ENCODE measurements at places on chromosomes 5 and 9.

- DNase-seq, result no peak
These were observed 96.0 kb downstream of the HINT1 start for GRCh38 chr5:131068893-131069643.

- DNase-seq, result no peak
These were observed 811.7 kb upstream of the WWC1 start for GRCh38 chr5:167479779-167480178.

DNA sequence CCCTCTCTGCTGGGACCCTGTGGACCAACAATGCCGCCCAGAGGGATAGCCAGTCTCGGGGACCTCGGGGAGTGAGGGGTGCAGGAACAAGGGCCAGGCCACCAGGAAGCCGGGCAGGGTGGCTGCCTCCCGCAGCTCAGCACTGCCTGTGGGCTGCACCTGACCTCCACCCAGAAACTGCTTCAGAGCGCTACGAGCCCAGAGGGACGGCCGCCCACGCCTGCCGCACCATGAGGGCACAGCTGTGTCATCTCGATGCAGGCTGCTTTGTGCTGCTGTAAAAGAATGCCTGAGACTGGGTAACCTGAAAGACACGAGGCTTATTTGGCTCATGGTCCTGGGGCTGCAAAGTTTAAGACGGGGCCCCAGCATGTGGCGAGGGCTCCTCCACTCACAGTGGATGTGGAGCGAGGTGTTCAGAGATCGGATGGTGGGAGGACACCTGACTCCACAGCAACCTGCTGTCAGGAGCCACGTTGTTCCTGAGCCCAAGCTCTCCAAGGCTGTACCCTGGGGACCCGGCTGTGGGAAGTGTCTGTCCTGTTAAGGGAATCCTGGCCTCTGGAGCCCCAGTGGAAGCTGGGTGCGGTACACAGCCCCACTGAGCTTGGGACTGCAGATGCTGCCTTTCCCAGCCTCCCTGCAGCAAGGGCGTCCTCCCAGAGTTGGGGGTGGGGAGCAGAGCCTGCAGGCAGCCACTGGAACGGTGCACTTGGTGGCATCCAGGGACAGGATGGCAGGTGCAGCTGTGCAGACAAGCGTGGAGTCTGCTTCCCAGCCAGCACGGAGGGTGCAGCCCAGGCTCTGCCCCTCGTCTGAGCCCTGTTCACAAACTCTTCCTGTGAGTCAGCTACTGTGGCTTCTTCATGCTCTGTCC, 11.8 kb upstream of the ZDHHC11 start:
- no peak for DNase-seq

DNA sequence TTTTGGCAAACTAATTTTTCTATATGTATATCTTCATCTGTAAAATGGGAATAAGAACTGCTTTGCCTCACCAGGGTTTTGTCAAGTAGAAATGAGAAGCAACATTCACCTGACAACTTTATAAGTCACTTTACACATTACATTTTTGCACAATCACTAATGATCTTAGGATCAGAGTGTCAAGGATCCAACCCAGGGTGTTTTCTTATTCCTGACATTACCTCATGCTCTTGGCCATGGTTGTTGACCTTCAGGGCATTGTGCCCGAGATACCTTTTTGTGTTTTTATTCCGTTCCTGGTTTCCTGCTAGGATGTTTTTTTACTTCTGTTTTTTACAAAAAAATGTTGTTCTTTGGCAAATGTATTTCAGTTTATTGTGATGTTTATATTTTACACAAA, 22.2 kb upstream of the RASA1 start:
- DNase-seq, result no peak

DNA sequence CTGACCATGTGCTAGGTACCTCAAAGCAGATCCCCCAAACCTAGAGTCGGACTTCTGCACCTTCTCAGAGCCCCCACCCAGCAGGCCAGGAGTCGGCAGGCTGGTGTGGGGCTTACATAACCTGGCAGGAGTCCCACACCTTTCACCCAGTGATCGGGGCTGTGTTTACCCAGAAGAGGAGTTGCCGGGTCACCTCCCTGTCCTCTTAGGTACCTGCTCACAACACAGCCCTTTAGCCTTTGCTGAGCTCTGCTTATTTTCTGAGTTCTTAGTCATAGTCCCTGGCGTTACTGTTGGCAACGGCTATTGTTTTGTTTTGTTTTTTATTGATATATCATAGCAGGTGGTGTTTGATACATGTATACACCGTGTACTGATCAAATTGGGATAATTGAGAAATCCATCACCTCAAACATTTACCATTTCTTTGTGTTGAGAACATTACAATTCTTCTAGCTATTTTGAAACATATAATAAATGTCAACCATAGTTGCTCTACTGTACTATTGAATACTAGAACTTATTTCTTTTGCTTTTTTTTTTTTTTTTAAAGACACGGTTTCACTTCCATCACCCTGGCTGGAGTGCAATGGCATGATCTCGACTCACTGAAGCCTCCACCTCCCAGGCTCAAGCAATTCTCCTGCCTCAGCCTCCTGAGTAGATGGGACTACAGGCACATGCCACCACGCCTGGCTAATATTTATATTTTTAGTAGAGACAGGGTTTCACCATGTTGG, 10.4 kb upstream of the EEIG1 start:
- no peak for DNase-seq

GRCh38 chr9:12798066-12798770, 23.4 kb downstream of the LURAP1L start:
- no peak for DNase-seq

DNA sequence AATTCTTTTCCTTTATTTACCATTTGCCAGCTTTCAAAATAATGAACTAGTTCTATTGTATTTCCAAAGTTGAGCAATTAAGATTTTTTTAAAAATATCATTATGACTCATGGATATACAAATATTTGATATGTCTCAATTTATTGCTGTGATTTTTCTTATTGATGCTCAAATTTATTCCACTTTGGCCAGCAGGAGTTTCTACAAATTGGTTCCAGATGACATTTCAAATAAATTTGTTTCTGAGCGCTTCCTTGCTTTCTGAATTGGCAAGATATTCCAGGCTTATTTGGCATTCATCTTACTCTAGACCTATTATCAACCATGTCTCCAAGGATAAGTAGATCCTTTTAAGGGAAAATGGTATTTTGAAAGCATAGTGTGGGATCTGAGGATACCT, 58.5 kb upstream of the TJP2 start:
- DNase-seq, result no peak

DNA sequence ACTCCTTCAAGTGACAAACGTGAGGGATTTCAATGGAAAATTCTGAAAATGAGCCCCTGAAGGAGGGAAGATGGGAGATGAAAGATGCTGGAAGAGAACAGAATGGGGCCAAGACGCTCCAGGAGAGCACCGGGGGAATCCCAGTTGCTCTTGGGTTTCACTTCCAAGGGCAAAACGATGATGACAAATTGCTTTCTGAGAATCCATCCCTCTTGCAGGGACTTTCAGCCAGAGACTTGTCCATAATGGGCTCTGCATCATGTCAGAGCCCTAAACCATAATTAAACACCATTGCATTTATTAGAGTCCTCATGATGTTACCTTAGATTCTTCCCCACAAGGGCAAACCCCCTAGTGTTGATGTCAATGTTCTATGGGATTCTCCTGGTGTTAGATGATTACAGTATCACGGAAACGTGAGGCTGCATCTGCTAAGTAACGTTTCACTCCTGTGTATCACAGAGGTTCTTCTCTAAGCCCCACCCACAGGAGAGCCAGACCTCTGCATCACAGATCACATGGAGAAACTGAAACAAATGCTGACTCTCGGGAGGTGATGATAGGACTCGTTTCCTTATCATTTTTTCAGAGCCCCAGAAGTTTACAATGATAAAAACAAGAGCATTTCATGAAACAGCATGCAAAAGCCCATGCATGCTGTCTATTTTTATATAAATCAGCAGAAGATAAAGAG, 114.4 kb downstream of the TENT4A start:
- DNase-seq, result no peak

DNA sequence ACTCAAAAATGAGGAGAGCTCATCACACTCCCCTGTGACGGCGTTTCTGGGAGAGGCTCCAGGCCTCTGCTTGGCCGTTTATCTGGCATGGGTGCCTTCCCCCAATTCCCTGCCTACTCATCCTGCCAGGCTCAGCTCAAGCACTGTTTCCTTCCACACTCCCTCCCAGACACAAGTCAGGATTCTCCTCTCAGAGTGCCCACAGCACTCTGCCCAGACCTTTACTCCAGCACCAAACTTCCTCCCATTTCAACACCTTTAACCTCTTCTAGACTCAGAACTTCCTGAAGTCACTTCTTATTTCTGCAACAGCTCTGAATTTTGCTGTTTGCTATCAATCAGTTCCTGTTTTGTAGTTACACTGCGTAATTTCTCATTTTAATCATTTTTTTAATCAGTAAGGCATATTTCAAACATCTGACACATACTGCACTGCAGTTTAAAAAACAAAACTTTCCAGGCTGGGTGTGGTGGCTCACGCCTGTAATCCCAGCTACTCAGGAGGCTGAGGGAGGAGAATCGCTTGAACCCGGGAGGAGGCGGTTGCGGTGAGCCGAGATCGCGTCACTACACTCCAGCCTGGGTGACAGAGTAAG, 16.0 kb downstream of the TRMO start:
- DNase-seq, result no peak

GRCh38 chr5:67066815-67067214, 129.8 kb downstream of the CD180 start:
- DNase-seq, result no peak
